ENCODE measurements at places on chromosomes 12 and 14.

DNA sequence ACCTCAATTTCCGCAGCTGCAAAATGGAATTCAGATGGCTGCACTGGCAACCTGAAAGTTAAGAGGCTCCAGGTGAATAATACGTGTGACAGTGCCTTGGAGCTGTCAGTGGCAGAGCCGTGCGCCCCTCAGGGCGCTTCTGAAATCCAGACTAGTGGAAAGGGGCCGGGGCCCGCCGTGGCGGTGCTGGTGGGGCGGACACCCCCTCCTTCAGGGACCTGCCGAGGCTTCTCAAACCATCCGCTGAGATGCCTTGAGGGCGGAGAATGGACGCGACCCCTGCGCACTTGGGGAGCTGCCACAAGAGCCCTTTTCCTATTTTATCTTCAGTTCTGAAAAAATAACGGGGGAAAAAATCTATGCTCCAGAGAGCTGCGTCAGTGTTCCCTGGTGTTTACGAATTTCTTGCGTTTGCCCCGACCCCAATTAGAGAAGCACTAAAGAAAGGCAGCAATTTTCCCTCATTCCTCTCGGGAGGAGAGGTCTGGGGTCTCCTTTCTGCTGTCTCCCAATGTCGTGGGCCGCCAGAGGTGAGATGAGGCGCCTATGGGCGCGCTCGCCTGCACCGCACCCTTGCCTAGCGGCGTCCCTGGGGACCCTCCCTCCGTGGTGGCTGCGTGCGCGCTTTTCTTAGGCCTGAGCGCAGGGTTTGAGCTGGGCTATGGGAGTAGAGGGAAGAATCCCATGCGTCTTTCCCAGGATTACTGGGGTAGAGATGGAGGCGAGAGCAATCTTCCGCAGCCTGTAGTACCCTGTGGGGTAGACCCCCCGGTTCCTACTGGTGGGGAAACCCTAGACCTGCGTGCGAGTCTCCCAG lies 2.2 kb downstream of the NOS1 start:
- DNase-seq: no peak

- DNase-seq: no peak
Measured at GRCh38 chr12:5260591-5261086, 171.3 kb upstream of the NTF3 start.

- DNase-seq: no peak
Measured at GRCh38 chr14:100304825-100305323, 1.4 kb downstream of the SLC25A29 start.

GRCh38 chr12:102438827-102439210 lies 41.5 kb downstream of the IGF1 start:
- DNase-seq: no peak

GRCh38 chr12:59600171-59600570 lies 4.3 kb downstream of the SLC16A7 start:
- DNase-seq: no peak

Measured in GM10248 (cell line).